ENCODE measurements at places on chromosomes 13 and 19. TPM values are rescaled to one million over a fixed set of nuclear protein-coding genes. Genes with fewer than 3 reads are reported as not detected.
A peak's percentile ranks its signal among the peaks of the same experiment; 100 is the strongest.

The LYL1 gene
- total RNA-seq: 0.47 TPM

The CCNE1 gene
- total RNA-seq: 17.6 TPM

- H3K36me3 ChIP-seq: no peaks in the 10 kb centered on the region
- H3K4me1 ChIP-seq: no peaks in the 10 kb centered on the region
- H3K27ac ChIP-seq: no peak overlapping the region
- peak; percentile 6 for DNase-seq
These were observed 59.5 kb downstream of the TNFSF11 start for GRCh38 chr13:42633495-42633894.

DNA sequence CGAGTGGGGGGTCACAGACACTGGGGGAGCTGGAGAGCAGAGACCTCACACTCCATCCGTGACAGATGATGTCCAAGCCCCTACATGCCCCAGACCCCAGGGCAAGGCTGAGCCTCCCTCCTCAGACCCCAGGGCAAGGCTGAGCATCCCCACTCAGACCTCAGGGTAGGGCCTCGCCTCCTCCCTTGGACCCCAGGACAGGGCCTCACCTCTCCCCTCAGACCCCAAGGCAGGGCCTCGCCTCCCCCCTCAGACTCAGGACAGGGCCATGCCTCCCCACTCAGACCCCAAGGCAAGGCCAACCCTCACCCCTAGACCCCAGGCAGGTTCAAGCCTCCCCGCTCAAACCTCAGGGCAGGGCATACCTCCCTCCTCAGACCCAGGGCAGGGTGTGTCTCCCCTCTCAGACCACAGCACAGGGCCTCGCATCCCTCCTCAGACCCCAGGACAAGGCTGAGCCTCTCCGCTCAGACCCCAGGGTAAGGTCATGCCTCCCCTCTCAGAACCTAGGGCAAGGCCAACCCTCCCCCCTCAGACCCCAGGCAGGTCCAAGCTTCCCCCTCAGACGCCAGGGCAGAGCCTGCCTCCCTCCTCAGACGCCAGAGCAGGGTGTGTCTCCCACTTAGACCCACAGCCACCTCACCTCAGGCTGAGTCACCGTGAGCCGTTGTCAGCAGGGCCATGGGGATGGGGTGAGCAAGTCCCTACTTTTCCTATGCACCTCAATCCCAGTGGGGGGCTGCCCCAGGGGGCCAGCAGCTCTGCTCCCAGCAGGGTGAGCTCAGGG lies 1.7 kb upstream of the S1PR4 start:
- peak overlapping the region; percentile 71 for H3K27ac ChIP-seq
- H3K4me3 ChIP-seq: no peak overlapping the region
- H3K27me3 ChIP-seq: no peaks in the 10 kb centered on the region
- no peaks in the 10 kb centered on the region for H3K36me3 ChIP-seq

GRCh38 chr19:38317104-38317612 lies 1.4 kb upstream of the YIF1B start:
- H3K27me3 ChIP-seq: peaks cover 17% of the 10 kb centered on the region
- no peak overlapping the region for H3K4me3 ChIP-seq
- no peak for DNase-seq
- H3K4me1 ChIP-seq: no peaks in the 10 kb centered on the region
- H3K36me3 ChIP-seq: no peaks in the 10 kb centered on the region

DNA sequence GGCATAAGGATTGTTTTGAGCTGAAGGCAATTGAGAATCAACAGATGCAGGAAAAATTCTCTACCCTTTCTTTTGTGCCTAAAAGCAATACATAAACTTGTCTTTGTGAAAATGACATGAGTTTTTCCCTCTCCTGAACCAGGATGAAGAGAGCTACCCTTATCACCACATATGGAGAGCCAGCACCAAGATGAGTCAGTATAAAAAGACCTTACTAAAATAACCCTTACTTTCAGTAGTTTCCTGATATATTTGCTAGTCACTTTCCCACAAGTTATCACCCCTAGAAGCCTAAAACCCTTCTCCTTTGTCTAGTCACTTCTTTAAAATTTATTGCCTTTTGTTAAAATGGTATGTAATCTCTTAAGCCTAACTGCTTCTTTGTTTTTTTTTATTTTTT lies 61.9 kb upstream of the ANKRD10 start:
- no peaks in the 10 kb centered on the region for H3K4me1 ChIP-seq
- no peaks in the 10 kb centered on the region for H3K36me3 ChIP-seq
- DNase-seq: no peak
- H3K4me3 ChIP-seq: no peak overlapping the region
- H3K27me3 ChIP-seq: no peaks in the 10 kb centered on the region

DNA sequence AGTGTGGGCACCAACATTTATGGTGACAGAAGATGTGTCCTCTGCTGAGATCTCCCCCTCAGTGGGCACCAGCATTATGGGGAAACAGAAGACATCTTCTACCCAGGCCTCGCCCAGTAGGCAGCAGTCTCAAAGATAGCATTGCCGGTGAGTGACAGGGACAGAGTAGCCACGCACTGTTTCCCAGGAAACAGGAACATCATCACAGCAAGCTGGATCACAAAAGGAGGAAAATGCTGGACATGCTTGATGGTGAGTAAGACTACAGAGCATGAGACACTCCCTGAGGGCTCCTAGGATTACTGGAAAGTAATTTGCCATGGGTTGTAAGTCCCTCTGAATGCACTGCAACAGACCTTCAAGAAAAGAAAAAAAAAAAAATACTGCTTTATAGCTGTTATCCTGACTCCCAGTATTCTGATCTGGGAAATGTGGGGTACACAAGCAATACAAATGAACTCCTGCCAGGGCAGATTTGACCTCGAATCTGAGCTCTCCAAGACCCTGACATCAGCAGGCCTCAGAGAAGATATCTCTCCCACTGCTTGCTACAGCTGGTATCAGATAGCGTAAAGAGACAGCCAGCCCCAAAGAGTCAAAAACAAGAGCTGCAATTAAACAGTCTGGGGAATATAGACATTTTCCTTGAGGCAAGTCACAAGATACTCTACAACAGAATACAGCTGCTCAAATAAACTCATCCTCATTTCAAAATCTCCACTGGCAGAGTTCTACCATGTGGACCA lies 180.4 kb downstream of the RBM26 start:
- H3K27ac ChIP-seq: no peak overlapping the region
- H3K27me3 ChIP-seq: no peaks in the 10 kb centered on the region
- no peak overlapping the region for H3K4me3 ChIP-seq
- DNase-seq: no peak
- H3K4me1 ChIP-seq: no peaks in the 10 kb centered on the region

GRCh38 chr13:49367640-49368422 lies 76.0 kb downstream of the CAB39L start:
- peaks cover 3% of the 10 kb centered on the region for H3K36me3 ChIP-seq
- H3K27ac ChIP-seq: no peak overlapping the region

- H3K27me3 ChIP-seq: no peaks in the 10 kb centered on the region
- H3K4me1 ChIP-seq: no peaks in the 10 kb centered on the region
- H3K36me3 ChIP-seq: no peaks in the 10 kb centered on the region
- DNase-seq: no peak
- H3K4me3 ChIP-seq: no peak overlapping the region
- H3K27ac ChIP-seq: no peak overlapping the region
These were observed 14.6 kb upstream of the NCCRP1 start for GRCh38 chr19:39182174-39182505.

DNA sequence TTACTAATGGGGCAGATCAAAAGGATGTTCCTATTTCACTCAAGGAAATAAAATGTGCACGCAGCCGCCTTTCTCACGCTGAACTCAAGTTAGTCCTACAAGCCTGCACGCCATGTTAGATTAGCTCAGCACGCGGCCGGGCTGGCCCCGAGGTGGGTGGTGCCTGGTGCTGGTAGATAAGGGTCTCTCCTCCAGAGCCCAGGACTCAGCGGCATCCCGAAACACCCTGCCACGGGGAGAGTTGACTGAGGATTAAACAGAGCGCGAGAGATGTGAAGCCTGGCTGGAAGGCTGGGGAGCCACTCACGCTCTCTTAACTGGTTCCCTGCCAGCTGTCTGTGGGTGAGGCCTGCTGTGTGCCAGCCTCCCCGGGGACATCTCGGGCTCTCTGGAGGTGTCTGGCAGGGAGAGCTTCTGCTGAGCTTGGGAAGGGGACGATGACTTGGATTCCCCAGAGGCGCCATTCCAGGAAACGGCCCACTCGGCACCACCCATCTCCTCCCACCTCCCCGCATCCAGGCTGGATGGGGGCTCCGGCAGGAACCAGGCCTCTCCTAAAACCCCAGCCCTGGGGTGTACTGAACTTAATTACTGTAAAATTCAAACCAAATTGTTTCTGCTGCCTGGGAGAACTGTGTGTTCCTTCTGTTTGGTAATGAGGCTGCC lies 122.2 kb downstream of the KDM4B start:
- H3K4me3 ChIP-seq: no peak overlapping the region
- peaks cover 21% of the 10 kb centered on the region for H3K4me1 ChIP-seq
- no peaks in the 10 kb centered on the region for H3K36me3 ChIP-seq
- peak overlapping the region; percentile 95 for H3K27ac ChIP-seq
